ENCODE measurements at places on chromosomes 2 and 18.
A peak's percentile ranks its signal among the peaks of the same experiment; 100 is the strongest.

DNA sequence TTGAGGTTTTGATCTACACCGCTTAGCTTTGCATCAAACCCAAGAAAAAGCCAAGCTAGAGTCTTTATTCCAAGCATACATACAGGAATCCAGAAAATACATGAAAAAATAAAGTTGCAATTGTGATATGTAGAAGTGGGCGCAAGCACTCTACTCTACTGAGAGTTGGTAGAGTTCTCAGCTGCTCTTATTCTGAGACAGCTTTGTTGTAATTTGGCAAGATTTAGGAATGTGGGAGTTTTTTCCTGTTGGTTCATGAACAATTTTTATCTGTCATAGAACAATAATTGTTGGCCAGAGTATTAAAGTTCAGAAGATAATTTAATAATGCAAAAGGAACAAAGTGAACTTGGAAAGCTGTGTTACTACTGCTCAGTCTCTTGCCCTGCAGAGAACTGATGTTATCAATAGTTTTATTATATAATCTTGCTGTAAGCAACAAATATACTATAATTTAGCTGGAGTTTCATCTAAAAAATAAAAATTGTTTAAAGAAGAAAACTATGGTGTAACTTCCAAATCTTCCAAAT, 302.0 kb upstream of the RND3 start:
- DNase-seq, result no peak

- DNase-seq, result no peak
Observed at GRCh38 chr2:85034158-85034557, 63.2 kb downstream of the KCMF1 start.

- DNase-seq, result no peak
Observed at GRCh38 chr18:10743766-10744165, 217.9 kb downstream of the NAPG start.

DNA sequence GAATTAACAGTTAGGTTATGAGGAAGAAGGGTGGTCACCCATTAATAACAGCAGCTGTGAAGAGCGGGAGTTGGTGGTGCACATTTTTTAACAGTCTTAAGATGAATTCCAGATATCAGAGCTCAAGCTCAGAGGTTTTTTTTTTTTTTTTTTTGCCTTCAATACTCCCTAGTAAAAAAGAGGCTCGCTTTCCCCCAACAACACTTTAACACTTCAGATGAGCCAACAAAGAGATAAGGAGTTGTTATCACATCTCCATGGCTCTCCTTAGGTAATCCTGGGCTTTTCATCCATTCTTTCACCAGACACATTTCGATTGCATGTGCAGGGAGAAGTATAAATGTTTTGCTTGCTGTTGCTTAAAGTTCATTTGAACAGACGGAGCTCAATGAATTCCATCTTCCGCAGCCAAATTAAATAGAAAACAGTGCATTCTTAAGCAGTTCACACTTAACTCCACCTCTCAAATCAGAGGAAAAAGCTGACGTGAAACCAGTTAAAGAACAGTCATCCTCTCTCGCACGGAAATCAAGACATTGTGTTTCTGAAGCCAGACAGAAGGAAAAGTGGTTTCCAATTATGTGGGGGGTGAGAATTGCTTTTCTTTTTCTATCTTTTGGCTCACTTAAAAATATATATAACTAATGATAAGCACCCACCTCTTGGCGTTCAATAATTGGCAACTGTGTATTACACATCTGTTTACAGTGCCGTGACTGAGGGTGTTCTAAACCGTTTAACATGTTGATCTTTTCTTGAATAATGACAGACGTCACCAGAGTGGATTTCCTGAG, 118.2 kb downstream of the ZNF521 start:
- no peak for DNase-seq

DNA sequence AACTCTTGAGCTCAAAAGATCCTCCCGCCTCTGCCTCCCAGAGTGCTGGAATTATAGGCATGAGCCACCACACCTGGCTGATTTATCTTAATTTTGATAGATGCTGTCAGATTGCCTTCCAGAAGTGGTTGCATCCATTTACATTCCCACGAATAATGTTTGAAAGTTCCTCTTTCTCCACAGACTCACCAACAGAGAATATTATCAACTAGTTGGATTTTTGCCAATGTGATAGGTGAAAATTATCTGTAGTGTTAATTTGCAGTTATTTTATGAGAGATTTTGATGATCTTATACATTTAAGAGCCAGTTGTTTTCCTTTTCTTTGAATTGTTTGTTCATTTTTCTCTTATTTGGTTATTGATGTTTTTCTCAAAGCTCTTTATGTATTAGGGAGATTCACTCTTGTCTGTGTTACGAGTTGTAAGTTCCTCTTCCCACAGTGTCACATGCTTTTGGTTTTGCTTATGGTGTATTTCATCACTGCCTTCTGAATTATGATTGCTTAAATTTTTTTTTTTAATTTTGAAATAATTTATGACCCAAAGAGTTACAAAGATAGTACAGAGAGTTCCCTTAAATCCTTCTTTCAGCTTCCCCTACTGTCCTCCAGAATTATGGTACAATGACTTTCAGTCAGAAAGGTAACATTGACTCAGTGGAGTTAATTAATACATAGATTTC, 20.7 kb upstream of the NT5DC4 start:
- no peak for DNase-seq

- no peak for DNase-seq
Observed at GRCh38 chr2:13193900-13194299, 477.2 kb downstream of the TRIB2 start.

- DNase-seq, result no peak
Observed at GRCh38 chr2:240795916-240796510, 24.0 kb downstream of the KIF1A start.

DNA sequence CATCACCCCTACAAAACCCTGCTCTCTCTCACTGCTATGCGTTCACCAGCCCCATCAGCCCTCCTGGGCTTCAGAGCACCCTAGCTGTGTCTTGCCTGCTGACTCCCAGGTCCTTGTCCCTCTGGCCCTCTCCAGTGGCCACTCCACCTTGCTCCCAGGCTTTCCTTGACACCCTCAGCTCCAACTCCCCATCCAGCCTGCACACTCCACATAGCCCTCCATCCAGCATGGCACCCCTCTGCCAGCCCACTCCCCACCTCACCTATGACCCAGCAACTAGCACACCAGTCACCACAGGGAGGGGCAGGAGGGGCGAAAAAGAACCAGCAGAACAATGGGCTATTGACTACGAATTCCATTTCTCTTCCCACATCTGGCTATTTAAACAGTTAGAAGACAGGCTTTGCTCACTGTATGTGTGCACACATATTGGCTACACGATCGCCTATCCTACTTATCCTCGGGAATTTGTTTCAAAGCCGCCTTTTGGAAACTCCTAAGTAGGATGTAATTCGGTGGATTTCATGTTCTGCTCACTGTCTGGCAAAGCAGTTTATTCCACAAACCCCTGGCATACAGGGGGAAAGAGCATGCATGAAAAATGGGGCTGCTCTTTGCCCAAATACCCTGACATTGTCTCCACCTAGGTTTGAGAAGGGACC, 195.3 kb downstream of the SMAD2 start:
- no peak for DNase-seq

DNA sequence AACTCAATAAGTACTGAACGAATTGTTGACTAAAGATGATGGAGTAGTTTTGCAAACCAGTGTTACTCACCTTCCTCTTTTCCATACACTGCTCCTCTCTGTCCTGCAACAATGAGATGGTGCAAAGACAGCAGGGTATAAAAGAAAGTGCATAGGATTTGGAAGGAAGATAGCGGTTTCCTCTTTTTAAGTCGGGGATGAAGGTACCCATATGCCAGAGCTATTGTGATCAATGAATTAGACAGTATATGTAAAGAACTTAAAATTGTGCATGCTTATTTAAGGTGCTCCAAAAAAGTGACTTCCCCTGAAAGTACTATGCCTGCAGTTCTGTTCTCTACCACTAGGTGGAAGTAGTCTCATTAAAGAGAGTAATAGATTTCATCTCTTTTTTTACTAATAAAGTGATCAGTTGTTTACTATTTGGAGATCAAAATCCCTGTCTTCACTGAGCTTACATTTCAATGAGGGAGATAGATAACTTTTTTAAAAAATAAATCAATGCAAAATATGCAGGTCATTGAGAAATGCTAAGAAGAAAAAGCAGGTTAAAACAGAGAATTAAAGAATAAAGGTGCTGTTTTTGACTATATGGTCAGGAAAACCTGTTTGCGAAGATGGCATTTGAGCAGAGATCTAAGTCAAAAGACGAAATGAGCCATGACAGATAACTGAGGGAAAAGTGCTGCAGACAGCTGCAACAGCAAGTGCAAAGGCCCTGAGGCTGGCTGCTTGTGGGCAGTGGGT, 339.7 kb upstream of the SLC14A2 start:
- peak; percentile 11 for DNase-seq

DNA sequence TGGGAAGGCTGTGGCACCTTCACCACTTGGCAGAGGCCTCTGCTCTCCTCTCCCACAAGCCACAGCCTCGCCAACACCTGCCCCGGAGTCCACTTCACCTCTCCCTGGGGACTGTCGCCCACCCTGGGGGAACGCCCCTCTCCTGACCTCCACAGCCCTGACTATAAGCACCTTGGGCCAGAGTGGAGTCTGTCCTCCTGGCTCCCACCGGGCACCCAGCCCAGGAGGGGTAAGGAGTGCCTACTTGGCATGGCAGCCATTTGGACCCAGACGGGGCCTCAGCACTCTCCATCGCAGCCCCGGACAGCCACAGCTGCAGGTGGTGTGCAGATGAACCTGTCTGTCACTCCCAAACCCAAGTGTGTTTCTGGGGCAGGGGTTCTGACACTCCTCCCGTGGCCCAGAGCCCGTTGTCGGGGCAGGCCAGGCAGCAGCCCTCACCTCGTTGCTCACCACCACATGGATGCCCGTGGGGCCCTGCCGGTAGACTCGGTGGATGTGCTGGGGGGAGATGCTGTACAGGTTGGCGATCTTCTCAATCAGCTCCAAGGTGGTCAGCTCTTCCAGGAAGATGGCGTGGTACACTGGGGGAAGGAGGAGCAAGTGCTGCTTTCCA, 53.5 kb downstream of the TFCP2L1 start:
- no peak for DNase-seq

DNA sequence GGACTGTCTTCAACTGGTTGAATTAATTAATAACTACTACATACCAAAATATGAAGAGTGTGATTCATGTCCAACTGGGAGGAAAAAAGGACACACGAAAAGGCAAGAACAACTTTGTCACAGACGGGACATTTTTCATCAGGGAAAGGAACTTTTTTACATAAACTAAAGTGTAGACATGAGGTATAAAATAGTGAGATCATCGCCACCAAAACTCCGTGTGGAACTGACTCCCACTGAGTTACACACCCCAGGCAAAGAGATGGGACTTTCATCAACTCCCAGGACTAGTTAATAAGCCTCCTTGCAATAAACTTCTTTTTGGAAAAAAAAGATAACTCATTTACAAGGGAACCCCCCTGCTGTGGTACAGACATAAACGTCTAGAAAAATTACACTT, 12.9 kb upstream of the NMI start:
- no peak for DNase-seq

GRCh38 chr18:54742659-54743604, 85.3 kb upstream of the RAB27B start:
- DNase-seq, result no peak

DNA sequence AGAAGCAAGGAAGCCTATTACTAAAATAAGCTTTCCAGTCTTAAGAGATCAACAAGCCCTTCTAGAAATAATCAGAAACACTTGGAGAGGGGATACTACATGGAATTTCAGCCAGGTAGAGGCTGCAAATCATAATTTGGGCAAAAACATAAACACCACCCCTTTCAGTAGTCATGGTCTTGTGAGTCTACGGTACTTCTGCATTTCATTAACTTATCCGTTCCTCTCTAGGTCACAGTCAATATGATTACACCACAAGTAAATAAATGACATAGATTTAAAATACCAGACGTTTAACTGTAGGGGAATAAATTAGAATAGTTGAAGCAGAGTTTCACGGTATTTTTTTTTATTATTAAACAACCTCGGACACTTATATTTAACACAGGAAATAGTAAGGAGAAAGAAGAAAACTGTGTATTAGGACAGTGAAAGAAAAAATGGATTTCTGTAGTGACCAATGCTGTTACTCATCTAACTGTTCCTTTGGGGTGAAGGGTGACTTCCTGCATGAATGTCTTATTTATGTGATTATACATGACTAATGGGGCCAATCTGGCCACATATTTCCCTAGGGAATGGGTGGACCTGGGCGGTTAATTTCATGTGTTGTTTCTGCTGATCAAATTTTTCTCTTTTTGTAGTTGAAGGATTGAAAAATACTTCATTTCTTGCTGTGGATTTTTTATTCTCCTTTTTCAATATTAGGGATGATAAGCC, 456.6 kb upstream of the UBE2E3 start:
- DNase-seq, result no peak

- DNase-seq, result no peak
Observed at GRCh38 chr18:27966881-27967280, 210.0 kb downstream of the CDH2 start.

DNA sequence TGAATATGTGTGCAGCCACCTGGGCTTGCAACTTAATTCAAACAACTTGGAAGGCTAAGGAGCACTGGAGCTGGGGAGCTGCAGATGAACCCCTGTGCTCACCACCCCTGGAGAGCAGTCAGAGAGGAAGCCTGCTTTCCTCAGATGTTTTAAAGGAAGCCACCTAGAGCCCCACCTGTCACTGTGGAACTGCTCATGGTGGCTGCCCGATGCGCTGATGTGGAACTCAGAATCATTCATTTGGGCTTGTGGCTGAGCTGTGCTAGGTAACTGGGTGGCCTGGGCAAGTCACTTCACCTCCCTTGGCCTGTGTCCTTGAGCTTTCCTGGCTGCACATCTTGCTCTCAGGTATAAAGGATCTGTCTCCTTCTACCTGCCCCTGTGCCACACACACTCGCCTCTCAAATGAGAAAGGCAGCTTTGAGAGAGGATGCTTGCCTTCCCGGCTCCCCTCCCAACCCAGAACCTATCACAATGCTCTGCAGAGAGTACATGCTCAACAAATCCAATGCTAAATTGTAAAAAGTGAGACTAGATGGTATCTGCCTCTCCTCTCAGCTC, 41.3 kb downstream of the BCL11A start:
- DNase-seq, result no peak

DNA sequence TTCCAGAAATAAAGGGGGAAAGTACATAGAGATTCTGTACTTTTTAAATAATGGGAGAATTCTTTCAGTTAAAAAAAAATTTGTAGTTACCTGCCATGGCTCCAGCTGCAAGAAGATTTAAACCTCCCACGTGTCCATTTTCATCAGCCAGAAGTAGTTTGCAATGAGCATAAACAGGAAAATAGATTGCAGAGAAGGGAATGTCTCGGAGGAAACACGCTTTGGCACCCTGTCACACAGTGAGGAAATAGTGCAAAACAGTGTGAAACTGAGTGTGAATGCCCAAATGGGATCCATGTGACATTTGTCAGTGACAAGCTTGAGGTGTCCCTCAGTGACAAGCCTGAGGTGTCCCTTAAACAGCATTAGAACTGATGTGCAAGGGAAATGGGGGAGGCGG, 102.7 kb downstream of the SLC25A12 start:
- DNase-seq, result no peak

All from stimulated activated CD4-positive, alpha-beta T cell treated with anti-CD3 and anti-CD28 coated beads, Interleukin-1b, Interleukin-23, amount 100 ng/mL, for 24 hours (primary cell).